ENCODE measurements at places on chromosomes 11 and 22.

DNA sequence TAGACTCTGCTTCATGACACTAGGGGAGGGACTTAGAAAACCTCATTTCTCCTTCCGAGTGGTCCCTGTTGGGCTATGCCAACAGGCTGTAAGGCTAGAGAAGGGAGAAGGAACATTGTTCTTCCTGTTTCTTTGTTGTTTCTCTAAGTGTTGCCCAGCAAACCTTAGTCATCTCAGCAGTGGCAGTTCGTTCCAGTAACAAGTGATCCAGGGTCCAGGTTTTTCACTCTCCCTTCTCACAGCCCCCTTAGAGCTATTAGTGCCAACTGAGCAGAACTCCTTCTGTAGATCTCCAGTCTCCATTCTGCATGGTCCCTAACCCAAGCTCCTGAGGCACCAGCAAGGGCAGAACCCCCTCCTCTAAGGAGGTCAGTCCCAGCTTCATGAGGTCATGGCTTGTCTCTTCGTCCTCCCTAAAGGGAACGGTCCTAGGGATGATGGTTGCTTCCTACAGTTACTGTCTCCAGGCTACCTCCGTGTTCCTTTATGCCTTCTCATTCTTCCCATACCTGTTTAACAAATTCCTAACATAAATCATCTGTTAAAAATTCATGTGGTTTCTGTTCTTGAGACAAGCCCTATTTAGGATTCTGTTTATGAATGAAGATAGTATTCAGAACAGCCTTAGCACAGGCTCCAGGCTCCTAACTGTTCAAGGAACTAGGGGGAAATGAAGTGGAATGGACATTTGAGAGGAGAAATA, 168.6 kb upstream of the UBASH3B start:
- DNase-seq = no peak

DNA sequence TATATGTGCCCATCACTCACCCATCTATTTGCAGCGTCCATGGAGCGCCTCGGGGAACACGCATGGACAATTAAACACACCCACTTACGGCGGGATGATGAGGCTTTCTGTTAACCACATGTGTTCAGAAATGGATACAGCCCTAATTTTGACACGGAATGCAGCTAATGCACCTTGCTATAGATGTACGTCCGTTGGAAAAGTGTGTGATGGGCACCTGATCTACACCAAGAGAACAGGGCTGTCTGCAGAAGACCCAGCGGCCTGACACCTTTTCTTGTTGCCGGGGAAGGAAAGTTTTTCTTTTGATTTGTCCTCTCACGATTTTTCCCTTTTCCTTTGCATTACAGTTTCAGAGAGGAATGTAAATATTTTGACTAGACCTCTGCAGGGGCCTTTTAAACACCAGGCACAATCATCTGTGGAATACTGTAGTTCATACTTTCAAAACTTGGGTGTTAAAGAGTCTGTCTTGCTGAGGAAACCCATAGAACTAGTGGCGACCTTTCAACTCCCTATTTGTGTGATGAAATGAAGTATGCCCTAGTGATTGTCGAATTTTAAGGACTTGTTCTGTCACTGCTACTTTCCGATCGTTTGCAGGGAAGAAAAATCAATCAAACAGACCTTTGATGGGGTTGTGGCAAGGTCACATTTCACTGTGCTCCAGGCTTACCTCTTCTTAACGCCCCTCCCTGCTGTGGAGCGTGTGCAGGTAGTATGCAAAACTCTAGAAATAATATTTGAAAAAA, 16.5 kb upstream of the PAX6 start:
- peak; percentile 25 for DNase-seq

GRCh38 chr22:30414525-30415047, 11.0 kb upstream of the MTFP1 start:
- DNase-seq = no peak

DNA sequence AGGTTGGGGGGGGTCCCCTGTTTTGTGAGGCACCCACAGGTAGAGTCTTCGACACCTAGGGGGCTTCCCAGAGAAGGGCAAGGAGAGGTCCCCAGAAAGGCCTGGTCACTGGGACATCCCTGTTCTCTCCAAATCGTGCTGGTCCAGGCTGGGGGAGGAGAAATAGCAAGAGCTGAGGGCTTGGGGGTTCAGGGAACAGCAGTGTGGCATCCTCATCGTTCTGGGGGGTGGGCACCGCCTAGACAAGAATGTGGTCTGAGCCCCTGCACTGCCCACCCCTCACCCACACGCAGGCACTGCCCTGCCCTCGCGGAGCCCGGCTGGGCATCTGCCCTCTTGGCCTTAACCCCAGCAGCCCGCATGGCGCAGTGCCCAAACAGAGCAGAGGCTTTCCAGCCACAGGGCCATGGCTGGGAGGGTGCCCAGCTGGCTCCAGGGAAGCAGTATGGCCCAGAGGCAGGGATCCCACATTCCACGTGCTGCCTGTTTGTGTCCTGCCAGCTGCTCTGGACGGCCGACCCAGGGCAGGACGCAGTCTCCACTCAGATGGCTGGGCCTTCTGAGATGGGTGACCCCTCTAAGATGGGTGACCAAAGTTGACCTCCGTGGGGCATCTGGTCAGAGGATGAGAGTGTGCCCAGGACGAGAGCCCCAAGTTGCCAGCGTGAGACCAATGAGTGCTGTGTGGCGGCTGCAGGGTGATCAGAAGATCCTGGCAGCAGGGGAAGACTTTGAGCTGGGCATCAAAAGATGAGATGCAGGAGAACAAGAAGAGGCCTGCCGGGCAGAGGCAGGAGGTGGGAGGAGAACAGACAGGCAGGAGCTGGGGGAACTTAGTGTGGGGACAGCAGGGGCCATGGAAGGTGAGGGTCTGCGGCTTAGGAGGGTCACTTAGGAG, 14.4 kb downstream of the SCARF2 start:
- no peak for DNase-seq

DNA sequence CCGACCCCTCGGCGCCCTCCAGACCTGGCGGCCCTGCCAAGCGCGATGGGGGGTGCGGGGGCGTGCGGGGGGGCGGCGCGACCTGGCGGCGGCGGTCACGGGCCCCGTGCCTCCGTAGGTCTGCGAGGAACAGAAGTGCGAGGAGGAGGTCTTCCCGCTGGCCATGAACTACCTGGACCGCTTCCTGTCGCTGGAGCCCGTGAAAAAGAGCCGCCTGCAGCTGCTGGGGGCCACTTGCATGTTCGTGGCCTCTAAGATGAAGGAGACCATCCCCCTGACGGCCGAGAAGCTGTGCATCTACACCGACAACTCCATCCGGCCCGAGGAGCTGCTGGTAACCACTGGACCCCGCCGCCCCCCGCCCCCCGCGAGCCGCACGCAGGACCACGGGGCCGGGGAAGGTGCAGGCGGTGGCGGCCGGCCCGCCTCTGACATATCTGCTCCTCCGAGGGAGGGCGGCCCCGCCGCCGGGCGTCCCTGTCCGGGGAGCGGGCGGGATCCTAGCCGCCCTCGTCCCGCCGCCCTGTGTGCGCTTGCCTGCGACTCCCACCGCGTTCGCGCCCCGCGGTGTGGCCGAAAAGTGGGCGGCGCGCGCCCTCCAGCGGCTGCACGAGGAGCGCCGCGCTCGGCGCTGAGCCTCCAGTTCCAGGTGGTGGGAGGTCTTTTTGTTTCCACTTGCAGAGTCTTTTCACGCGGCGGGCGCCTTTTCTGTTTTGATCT, 2.1 kb downstream of the CCND1 start:
- DNase-seq = peak; percentile 93

DNA sequence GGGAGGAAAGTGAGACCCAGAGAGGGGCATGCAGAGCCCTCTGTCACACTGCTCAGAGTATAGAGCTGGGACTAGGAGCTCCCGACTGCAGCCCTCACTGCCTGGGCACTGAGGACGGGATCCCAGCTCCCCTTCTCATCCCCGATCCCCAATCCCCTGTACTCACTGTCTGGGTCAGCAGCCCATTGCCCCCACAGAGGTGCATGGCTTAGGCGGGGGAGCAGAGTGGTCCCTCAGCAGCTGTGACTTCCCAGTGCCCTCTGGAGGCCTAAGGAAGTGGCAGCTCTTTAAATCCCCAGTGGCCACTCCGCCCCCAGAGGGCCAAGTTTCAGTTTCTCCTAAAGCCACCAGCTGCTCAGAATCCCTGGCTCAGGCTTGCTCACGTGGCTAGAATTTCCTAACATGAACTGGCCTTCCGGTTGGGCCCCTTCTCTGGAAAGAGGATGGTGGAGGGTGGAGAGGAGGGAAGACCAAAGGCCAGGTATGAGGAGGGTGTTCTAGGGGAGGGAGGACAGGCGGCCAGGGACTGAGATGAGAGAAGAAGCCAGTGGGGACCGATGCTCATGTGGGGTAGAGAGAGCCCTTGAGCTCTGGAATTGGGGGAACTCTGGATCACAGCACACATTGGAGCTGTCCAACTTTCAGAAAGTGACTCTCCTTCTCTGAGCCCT, at the start of gene BATF2:
Gene BATF2 (minus strand): TSS at position 262 of the 671 bp plus-strand sequence. CDS start 57 bp downstream, at position 205.
- DNase-seq = peak; percentile 61

- DNase-seq = no peak
Measured at GRCh38 chr22:29330753-29331152, 15.3 kb upstream of the RASL10A start.

DNA sequence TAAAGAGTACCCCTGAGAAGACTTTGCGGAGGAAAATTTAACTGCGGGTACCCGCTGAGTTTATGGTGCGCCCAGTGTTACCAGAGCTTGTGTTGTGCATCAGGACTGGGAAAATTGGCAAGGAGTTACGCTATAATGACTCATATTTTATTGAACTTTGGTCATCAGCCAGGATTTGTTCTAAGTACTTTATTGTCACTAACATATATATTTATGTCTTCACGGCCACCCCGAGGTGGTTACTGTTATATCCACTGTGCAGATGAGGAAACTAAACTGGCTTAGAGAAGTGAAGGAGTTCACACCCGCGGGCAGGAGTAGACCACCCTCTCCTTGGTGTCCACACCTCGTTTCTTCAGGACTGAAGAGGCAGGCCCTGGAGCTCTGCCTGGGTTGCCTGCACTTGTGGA, 667 bp downstream of the ACCS start:
- no peak for DNase-seq

DNA sequence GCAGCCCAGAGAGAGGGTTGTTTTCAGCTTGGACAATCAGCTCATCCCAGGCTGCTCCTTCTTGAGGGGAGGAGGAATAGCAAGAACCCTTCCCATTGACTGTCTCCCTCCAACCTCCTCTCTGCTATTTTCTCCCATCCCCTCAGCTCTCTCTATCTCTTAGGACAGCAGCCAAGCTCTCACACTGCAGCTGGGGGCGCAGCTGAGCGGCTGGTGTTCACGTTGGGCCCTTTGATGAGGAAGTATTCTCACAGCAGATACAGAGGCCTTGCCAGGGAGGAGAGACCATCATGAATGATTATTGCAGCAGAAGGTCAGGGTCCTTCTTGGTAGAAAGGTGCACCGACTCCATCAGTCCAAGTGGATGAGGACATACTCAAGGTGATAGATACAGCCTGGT, 26.5 kb upstream of the CADM1 start:
- no peak for DNase-seq

DNA sequence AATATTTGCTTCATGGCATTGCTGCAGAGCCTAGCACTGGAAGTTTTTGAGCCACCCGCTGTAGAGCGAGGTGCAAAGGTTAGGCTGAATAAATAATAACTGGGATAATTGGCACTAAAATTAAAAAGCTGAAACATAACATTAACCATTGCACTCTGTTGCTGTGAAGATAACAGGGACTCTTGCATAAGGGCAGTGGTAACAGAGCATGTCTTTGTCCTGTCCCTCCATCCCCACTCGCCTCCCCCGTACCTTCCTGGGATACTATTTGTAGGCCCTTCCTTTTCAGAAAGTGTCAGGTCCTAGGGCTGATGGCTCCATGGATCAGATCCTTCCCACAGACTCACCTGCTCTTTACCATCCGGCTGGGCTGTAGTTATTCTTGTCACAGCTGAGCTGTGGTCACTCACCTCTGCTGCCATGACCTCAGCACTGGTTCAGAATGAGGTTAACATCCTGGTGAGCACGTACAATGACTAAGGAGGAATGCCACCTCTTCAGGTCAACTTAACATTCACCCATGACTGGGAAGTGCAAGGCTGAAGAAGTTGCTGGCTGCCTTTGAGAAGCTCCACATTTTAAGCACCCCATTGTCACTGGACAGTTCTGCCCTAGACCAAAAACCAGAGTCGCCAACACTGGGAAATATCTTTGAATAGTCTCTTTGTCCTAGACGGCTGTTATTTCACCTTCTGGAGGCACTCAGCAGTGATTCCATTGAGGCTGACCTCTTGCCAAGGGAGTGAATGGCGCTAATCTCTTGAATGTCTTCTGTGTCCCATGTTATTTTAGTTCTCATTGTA, 103.2 kb upstream of the KIRREL3 start:
- no peak for DNase-seq

GRCh38 chr22:27799827-27800249, 1.7 kb downstream of the MN1 start:
- no peak for DNase-seq

GRCh38 chr11:66467756-66468155, 1.1 kb downstream of the PELI3 start:
- DNase-seq = no peak

- no peak for DNase-seq
Measured at GRCh38 chr11:107666911-107667613, 44.8 kb downstream of the SLN start.

DNA sequence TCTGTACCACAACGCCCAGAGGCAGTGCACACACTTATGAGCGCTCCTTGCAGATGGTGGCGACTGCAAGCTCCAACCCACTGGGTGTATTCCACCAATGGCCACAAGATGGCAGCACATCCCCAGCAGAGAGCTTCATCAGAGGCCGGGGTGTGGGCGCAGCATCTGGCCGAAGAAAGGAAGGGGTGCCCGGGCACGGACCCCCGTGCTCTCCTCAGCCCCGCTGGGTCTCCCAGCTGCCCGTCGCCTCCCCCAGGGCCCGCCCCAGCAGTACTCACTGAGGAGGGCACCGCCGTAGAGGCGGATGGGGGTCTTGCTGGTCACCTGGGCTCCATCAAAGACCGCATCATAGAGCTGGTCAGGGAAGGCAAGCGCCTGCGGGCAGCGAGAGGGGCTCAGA, 14.2 kb downstream of the TP53I11 start:
- peak; percentile 88 for DNase-seq

DNA sequence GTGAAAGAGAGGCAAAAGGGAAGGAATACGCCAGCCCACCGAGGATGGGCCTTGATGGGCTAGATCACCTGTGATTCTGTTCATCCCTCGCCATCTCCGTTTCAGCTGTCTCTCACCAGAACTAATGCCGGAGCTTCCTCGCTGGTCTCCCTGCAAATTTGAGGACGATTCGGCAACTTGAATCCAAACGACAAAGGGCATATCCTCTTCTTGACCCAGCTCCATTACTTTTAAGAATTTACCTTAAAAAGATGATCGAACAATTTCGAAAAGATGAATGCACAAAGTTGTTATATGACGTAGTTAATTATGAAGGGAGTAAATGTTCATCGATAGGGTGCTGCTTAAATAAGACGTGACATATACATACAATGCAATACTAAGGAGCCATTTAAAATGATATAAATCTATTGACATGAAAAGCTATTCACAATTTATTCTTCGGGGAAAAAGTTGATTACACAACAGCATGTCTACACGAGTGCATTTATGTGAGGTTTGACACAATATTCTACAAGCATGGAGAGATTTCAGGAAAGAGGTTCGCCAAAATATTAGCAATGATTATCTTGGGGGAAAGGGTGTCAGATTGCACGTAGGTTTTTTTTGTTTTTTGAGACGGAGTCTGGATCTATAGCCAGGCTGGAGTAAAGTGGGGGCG, 937 bp upstream of the FAM168A start:
- DNase-seq = no peak
